ENCODE measurements at places on chromosomes 2 and 18. TPM values are rescaled to one million over a fixed set of nuclear protein-coding genes. Genes with fewer than 3 reads are reported as not detected.

Gene SERPINB7
- total RNA-seq, result not detected

Gene SLC4A5
- total RNA-seq, result 0.50 TPM

Gene RND3
- 62.6 TPM for total RNA-seq

Gene ST6GAL2
- 7.6 TPM for total RNA-seq

Gene TMEM247
- not detected for total RNA-seq

- no peak for DNase-seq
Measured at GRCh38 chr2:11067221-11068078, 87.8 kb upstream of the SLC66A3 start.

GRCh38 chr2:144086965-144087364 lies 433.0 kb downstream of the ZEB2 start:
- DNase-seq, result no peak

DNA sequence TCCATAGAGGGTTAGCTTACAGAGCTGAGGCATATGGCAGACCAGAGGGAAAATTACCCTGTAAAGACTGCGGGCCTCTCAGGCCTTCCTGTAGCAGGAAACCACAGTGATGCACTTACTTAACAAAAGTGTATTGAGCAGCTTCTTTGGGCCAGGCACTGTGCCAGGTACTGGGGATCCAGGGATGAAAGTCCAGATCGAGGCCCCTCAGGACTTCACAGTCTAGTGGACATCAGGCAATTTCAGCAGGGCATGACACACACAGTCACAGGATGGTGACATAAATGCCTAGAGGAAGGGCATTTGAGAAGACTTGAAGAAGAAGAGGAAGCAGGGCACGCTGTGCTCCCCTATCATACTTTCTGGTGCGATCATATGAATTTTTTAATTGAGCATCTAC lies 71.7 kb downstream of the MARCO start:
- DNase-seq, result no peak

GRCh38 chr18:30982285-30982992 lies 60.1 kb downstream of the DSC3 start:
- DNase-seq, result no peak

DNA sequence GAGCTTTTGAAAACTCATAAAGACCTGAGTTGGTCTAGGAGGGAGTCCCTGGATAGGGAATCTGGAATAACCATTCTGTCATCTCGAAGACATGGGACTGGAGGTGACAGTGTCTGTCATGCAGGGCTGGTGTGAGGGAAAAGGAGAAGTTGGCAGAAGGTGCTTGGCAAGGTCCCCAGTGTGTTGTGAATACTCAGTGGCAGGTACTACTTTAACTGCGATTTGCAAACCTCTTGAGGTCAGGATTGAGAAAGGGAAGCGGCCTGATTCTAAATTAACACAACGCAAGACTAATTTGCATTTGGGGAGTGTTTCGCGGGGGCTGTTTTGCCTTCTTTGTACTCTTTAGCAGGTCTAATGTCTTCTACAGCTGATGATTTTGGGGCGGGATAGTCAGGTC lies 77.0 kb upstream of the TMEM200C start:
- no peak for DNase-seq

DNA sequence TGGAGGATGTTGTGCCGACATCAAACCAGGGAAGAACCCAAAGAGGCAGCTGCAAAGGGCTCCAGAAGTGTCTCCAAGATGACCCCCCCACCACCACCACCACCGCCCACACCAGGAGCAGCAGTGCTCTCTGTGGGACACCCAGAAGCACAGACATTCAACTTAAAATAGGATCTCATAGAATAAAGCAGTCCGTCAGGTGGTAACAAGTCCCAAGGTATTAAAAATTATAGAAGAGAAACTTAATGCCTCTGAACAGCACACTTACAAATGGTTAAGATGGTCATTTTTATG lies 155.5 kb upstream of the ID2 start:
- no peak for DNase-seq

GRCh38 chr2:118661179-118661578 lies 186.3 kb downstream of the EN1 start:
- peak; percentile 34 for DNase-seq

DNA sequence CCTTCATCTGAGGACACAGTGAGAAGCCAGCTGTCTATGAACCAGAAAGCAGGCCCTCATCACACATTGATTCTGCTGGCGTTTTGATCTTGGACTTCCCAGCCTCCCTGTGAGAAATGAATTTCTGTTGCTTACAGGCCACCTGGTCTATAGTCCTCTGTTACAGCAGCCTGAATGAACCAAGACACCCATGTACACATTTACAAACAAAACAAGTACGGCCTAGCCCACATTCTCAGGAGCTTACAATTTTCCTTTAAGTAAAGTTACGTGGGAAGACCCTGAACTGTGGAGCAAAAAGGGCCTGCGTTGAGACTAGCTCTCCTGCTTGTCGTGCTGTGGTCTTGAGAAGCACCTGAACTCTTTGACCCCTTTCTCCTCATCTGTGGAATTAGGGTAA lies 12.0 kb upstream of the SLC20A1 start:
- no peak for DNase-seq

DNA sequence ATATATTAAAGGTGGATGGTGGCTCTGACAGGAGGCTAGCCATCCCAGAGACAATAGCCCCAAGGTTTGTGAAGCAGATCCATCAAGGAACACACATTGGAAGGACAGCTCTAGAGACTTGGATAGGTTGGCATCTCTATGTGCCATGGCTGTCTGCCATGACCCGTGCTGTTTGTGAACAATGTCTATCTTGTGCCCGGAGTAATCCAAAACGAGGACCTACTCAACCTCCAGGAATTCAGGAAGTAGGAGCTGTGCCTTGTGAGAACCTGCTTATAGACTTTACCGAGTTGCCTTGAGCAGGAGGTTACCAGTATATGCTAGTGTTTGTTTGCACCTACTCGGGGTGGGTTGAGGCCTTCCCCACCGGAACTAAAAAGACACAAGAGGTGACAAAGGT lies 43.1 kb upstream of the SELENOI start:
- no peak for DNase-seq

DNA sequence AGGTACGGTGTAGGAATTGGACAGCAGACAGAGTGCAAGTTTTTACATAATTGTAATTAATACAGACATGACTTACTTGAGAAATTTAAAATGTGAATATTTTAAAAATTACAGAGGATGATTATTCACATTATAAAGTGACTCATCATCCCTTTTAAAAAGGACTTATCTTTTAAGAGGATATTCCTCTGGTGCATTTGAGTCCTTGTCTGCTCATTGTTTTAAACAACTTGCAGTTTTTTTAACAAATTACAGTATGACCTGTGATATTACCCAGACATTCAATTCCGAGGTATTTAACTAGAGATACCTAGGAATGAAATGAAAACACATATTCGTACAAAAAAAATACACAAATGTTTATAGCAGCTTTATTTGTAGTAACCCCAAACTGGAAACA lies 38.0 kb downstream of the SPTBN1 start:
- no peak for DNase-seq

DNA sequence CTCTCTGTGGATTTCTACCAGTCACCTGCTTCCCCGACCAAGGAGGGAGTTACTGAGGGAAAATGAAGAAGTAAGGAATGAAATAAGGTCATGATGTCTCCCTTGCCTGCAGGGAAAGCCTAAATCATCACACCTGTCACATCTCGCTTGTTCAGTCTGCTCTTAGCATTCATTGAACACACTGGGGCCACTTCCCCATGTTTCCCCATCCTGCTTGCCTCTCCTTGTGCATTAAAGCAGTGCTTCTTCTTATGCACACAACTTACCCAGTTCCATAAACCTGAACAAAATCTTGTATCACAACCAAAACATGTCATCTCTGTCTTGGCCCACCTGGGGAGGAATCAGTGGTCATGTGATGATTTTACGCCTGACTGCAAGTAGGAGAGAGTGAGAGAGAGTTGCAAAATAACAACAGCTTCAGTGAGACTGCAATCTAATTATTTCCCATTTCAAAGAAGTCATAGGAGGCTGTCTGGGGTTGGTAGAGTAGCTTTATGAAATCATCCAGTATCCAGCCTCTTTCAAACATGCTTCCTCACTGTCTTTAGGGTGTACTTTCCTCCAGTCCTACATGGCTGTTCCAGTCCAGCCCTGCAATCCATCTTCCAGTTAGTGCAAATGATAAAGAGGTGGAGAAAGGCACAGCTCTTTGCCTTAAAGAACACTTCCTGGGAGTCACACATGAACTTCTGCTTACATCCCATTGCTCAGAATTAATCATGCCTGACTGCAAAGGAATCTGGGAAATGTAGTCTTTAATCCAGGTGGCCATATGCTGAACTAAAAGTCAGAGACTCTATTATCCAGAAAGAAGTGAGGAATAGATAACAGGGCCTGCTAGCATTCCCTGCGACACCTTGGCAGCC lies 220.1 kb downstream of the HAUS1 start:
- no peak for DNase-seq

DNA sequence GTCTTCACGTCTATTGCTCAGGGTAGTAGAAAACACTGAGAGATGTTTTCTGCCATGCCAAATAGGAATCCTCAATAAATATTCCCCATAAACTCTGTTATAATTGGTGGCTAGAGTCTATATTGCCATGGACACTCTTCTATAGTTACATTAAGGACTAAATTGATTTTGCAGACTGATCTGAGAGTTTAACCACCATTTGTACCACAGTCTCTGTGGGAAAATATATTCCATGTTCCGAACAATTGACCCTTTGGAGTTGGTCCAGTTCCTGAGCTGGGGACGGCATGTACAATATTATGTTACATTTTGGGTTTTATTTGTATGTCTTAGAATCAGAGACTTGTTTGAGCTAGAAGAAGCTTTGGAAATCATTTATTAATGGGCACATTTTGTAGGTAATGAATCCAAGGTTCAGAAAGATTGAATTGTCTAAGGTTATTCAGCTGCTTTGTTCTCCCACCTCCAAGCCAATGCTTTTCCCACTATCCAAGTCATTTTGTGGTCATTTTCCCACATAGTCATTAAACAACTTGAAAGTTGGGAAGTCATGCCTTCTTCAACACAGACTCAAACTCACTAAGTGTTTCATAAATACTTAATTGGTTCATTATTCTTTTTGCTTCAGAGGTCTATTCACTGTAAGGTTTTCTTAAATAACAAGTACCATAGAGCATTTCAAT lies 5.1 kb upstream of the PPP1CB start:
- no peak for DNase-seq

DNA sequence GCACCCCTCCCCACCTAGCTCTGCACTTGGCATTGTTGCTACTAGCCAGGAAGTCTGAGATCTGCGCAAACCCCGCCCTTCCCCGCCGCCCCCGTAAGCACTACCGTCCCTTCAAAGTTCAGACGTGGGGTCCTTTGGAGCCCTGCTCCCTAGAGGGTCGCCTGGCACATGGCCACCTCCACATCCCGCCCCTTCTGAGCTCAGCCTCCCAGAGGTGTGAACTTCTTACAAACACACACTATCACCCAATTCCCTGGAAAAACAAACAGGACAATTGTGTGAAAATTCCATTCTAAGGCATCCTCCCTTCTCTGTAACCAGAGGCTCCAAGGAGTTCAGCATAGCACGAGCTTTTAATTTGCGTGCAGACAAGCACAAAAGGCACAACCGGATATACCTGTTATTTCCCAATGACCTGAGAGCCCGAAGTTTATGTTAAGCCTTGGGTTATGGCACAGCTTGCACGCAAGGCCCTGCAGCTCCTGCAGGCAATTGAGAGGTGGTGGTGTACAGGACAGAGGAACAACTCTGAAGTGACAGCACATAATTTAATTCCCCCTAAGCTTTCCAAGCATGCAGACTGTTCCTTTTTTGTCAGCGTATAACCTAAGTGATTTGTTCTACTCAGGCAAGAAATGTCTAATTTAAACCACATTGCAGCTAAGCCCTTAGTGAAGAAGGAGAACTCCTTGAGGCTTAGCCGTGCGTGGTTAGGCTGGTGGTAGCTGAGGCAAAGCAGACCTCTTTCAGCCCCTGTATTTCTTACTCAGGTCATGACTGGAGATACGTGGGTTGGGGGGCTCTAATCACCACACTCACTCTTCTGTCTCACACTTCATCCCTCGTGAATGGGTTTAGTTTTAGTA lies 20.3 kb upstream of the CYP1B1 start:
- no peak for DNase-seq

- DNase-seq, result no peak
Measured at GRCh38 chr2:7988440-7988839, 693.4 kb upstream of the ID2 start.

DNA sequence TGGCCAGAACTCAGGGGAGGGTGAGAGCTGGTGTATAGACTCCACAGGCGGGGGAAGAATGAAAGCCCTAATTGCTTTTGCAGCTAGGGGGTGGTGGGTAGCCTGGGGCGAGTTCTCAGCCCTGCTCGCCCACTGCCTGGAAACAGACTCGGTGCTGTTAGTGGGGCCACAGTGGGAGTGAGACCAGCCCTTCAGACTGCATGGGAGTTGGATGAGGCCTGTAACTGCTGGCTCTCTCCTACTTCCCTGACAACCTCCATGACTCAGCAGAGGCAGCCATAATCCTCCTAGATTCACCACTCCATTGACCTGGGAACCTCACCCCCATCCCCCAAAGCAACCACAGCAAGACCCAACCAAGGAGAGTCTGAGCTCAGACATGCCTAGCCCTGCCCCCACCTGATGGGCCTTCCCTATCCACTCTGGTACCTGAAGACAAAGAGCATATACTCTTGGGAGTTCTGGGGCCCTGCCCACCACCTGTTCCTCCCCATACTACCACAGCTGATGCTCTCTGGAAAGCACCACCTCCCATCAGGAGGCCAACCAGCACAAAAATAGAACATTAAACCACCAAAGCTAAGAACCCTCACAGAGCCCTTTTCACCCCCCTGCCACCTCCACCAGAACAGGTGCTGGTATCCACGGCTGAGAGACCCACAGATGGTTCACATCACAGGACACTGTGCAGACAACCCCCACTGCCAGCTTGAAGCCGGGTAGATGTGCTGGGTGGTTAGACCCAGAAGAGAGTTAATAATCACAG lies 226.3 kb downstream of the EIPR1 start:
- no peak for DNase-seq

DNA sequence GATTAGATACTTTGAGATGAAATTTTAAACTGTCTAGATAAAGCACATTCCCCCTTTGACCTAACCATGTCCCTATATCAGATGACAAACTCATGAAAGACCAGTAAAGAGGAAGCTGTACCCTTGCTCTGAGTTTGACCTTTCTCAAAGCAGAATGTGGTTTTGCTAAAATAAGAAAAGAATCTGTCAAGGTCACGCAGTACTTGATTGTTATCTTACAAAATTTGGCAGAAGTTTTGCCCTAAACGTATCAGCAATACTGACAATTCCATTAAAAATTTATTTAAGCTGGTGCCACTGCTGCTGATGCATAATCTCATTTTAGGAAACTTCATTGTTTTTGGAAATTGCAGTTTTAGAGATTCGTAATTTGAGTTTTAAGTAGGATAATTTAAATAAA lies 31.2 kb upstream of the GALM start:
- DNase-seq, result no peak

- DNase-seq, result no peak
Measured at GRCh38 chr2:30410217-30410616, 36.8 kb upstream of the LCLAT1 start.

- peak; percentile 46 for DNase-seq
Measured at GRCh38 chr2:113278742-113279139, at the start of gene PAX8. Gene PAX8 (minus strand): TSS chr2:113278921. CDS start chr2:113278394, 527 bp downstream.

All from H9 (cell line).